AG20443 (cell line): ENCODE measurements at places on chromosomes 1 and 21.

DNA sequence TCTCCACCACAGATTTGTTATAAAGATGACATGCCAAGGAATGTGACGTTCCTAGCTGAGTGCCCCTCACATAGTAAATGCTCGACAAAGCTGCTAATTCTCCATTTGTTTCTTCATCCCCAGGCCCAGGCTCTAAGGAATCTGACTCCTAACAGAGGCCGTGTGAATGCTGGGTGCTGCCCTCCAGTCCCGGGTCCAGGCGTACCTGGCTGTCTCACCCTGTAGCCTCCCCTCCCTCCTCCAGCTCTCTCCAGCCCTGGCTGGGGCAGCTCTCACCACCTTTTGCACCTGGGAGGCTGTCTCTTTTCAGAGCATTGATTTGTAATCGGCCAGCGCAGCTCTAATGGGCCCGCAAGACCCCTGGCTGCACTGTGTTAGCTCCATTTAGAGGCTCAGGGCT is 11.2 kb upstream of the KLHDC7A start:
- DNase-seq, result no peak

- no peak for DNase-seq
Observed at GRCh38 chr1:208057056-208057455, 146.1 kb upstream of the CD34 start.

- DNase-seq, result peak; percentile 92
Observed at GRCh38 chr1:54273092-54273794, 73.3 kb downstream of the MRPL37 start.

DNA sequence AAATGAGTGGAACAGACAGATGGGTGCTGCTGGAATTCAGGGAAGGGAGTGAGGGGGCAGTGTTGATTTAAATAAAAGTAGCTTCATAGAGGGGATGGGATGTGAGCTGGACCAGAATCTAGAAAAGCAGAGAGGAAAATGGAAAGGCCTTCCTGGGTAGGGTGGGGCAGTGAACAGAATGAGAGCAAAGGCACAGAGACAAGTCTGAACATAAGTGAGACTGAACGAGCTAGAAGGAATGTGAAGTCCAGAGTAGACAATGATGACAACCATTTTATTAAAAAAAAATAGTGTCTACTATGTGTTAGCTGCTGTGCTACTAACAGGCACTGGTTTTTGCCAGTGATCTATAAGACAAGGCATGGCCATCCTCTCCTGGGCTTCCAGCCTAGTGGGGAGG is 36.0 kb downstream of the ELK4 start:
- DNase-seq, result no peak

DNA sequence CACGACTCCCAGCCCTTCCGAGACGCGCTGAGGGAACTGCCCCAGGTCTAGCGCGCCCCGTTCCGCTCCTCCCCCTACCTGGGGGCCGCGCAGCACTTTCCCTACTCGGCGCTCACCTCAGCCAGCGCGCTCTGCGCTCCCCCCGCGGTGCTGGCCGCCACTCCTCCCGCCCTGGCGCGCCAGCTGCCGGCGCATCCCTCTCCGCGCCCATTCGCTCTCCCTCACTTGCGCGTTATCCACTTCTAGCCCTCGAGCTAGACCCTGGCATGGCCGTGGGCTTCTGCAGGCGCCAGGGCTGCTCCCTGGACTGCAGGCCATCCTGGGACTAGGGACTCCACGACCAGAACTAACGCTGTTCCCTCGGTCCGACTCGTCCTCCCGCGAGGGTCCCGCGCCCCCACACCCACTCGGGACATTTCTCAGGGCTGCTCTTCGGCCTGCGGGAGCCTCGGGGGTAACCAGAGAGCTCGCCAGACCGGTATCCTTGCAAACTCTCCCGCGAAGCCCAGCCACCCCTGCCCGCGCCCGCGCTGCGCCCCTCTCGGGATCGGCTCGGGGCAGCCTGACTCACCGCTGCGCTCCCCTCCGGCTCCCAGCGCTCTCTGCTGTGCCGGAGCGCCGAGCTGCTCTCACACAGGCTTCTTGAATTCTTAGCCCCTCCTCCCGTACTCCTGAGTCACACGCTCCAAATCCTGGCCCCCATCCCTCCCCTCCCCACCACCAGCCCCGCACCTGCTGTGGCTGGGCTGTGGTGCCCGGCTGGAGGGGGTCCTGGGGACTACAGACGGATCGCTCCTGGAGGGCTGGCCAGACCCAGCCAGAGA is at the start of gene NGF:
Gene NGF, minus strand, starts transcription at position 617 of the 824 bp plus-strand sequence. CDS start 51,454 bp downstream, outside the sequence.
- peak; percentile 93 for DNase-seq

DNA sequence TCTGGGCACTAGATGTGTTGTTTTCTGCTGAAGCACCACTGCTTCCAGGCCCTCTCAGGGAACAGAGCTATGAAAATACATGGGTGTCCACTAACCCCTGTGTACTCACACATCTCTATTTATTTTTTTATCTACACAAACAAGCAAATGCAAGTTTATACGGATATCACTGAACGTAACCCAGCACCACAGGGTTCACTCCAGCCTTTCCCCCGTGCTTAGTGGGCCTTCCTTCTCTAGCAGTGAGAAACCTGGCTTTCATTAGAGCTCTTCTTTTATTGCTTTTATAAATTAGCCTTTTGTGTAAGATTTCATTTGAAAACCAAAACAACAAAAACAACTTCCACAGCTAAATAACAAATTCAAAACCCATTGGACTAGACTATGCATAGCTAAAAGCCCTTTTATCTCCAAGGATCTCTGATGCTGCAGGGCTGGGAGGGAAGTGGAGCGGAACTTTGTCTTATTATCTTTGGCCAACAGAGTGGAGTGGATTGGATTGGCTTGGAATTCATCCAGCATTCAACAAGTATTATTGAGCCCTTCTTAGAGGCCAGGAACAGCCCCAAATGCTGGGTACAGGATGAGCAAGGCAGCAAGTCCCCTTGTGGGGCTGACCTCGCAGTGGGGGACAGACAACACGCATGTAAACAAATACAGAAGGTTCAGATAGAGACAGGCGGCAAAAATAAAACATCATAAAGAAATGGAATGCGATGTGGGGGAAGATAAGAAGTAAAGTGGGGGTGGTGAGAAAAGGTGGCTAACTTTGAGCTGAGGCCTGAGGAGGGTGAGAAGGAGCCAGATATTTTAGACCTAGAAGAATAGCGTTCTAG is 371.8 kb upstream of the POU3F1 start:
- no peak for DNase-seq

DNA sequence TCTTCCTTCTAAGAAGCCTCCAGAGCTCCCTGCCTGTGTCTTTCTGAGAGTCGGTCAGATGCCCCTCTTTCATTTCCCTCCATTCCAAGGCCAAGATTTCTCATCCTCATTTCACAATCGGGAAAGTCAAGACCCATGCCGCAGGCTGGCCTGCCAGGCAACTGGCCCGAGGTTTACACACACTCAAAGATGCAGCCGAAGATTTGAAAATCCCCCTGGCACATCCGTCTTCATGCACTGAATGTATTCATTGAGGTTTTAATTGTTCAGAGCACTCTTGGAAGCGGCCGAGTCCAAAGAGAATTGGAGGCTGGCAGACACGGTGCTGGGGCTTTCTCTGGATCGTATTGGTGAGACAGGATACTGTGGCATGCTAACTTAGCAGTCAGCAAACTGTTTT is 29.1 kb upstream of the SRP9 start:
- peak; percentile 58 for DNase-seq

DNA sequence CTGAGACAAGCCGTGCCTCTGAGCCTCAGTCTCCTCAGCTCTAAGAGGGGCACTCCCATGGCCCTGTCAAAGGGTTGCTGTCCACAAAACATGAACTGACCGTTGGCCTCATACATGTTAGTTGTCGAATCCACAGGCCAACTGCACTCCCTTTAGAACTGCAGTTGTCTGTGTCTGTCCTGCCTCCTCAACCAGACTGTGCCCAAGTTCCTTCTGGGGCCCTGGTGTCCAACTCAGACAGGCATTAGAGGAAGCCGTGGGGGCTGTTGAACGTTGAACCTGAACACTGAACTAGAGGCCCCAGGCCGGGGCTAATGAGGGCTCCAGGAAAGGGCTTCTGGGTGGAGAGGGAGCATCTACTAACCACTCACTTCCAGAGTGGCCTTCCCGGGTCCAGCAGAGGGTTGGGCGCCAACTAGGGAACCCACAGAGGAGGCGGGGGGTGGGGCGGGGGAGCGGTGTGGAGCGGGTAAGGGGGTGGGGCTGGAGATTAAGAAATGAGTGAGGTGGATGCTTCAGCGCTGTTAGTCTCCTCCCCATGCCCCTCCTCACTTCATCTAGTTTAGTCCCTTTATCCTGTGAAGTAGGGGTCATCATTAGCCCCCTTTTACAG is at the start of gene RAB42:
Gene RAB42, plus strand, starts transcription at position 558 of the 613 bp plus-strand sequence. CDS start 247 bp downstream, outside the sequence.
- peak; percentile 70 for DNase-seq

DNA sequence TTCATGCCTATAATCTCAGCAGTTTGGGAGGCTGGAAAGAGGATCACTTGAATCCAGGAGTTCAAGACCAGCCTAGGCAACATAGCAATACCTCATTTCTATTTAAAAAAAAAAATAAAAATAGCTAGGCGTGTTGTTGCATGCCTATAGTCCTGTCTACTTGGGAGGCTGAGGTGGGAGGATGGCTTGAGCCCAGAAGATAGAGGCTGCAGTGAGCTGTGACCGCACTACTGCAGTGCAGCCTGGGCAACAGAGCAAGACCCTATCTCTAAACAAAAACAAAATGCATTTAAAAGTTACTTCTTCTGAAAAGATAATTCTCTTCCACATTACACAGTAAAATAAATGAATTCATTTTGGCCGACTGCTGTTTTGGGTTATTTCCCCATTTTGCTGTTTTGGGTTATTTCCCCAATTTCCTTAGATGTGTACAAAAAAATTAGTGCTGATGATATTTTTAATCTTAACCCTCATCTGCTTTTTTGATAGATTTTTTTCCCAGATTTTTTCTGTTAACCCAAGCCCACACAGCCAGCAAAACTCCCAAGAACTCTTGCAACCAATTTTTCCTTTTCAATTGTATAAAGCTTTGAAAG is 23.0 kb upstream of the SAMSN1 start:
- DNase-seq, result no peak

DNA sequence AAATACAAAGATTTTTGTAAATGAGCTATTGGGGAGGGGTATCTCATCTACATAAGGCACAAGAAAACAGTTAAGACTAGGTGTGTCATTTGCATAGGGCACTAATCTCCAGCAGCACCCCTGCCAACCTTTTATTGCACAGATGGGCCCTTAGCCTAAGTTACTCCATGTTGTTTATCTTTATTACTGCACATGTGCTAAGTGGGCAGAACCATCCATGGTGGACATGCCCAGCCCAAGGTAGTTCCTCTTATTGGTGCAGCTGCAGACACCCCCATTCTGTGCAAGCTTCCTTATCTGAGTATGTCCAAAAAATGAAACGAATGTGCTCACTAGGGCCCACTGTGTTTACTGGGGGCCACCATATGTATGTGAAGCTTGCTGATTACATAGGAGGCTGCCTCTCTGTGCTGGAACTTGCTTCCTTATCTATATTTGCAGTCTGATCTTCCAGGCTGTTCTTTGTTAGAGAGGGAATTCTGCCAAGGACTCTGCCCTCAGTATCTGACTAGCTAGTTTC is 77.3 kb upstream of the NEK7 start:
- no peak for DNase-seq

DNA sequence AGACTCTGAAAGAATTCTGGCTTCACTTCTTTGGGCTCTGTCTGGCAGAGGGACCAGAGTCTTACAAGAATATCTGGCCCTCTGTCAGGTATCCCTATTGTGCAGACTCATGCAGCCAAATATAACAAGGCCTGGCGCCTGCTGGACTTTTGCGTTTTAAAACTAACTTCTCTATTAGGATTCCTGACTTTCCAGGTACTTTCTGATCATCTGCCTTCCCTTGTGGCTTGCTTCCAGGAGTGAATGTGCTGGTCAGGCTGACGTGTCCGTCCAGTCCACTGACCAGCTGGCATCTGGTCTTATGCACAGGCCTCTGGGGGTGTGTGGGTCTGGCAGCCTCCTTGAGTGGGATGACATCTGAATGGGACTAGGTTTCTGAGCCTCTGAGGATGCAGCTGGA is 8.6 kb upstream of the RAB29 start:
- peak; percentile 56 for DNase-seq

DNA sequence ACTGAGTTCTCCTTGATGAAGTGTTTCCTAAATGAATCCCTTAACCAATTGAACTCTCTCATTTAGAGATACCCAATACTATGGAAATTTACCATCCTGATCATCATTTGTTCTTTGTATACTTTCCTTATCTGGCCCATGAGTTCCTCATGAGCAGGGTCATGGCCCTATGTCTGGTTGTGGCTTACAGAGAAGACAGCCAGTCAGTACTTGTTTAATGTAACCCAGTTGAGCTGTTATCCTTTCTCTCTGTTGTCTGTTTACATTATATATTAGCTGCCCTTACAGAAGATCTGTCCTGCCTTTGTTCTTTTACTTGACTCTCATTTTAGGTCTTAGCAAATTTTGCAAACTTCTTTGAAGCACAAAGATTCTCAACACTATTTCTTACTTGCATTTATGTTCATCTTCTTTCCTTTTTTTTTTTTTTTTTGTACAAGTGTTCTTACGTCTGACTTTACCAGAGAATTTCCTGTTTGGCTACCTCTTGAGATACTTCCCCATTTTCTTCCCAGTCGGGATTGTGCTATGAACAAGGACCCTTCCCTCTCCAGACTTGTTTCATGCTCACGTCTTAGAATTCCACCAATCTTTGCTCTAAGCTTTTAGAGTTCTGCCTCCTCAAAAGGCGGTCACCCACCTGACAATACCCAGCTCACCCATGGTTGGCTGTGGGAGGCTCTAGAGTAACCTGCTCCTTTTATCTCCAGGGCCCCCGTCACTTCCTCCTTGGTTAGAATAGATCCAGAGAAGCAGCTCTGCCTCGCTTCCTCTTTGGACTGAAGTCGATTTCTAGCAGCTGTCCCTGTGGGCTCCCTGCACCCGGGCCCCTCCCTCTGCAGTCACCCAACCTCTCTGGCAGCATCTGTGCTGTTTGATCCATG is 53.6 kb upstream of the RUNX1 start:
- DNase-seq, result no peak

- no peak for DNase-seq
Observed at GRCh38 chr1:233078396-233078795, 128.0 kb downstream of the NTPCR start.

DNA sequence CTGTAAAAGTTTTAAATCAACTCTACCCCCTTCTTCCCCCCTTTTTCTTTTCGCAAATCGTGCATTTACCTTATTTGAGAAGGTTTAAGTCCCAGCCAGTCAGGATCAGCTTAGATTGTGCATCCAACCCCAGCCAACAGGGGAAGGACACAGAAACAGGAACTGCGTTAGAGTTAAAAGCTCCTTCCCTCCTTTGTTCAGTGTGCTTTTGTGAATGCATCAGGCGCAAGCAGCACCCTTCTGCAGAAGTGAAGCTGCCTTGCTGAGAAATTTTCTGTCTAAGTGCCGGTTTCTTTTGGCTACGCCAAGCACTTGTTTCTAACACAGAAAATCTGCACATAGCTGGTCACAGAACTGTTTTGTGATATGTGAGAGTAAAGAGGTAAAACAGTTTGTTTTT is 56.2 kb upstream of the PRRC2C start:
- DNase-seq, result no peak
